ENCODE measurements at places on chromosomes 3 and 15.

DNA sequence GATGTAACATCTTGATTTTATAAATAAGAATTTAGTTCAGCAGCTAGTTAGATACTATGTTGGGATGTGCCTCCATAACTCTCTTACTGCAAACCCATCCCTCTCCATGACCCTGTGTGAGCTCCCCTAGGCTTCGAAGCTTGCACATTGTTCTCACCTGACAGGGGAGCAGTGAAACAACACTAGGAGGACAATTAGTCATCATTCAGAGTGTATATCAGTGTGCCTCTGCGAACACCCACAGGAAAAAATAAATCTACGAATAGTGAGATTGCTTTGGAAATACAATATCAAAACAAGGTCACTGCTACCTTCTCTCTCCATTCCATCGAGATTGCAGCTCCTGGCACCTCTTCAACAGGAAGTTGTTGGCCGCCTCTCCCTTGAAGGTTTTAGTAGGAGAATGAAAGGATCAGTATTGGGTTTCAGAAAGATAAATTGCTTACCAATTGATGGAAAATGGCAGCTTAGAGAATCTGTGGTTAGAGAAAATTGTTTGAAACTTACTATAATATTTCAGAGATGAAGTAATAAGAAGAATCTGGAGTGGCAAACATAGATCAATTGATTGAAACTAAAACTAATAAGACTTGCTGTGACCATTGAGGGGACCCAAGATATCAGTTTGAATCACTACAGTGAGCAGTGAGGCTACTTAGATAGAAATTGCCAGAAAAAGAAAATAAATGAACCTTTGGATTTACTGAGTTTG lies 103.2 kb downstream of the CHL1 start:
- no peak for DNase-seq

- no peak for DNase-seq
Measured at GRCh38 chr15:61314427-61314826, 85.3 kb upstream of the RORA start.

DNA sequence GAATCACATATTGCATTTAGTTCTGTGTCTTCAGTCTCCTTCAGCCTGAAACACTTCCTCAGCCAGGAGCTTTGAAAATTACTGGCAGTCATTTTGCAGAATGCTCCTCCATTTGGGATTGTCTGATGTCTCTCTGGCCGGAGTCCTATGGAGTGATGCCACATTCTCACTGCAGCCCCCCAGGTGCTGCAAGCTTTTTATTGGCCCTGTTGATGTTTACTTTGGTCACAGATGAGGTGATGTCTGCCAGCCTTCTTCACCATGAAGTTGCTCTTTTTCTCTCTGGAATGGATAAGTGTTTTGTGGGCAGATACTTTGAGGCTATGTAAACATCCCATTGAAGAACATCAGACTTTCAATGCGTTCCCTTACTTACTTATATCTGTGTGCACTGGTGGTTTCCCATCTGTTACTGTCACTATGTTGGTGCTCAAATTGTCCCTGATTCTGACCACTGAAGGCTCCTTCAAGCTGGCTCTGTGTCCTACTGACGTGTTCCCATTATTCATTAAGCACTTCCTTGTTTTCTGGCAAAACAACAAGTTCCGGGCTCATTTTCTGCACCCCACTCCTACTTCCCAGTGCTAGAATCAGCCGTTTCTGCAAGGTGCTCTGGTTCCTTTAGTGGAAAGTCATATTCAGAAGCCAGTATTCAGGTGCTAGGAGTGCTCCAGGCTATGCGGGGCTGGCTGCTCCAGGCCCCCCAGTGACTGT lies 1.4 kb upstream of the CLEC3B start:
- no peak for DNase-seq

DNA sequence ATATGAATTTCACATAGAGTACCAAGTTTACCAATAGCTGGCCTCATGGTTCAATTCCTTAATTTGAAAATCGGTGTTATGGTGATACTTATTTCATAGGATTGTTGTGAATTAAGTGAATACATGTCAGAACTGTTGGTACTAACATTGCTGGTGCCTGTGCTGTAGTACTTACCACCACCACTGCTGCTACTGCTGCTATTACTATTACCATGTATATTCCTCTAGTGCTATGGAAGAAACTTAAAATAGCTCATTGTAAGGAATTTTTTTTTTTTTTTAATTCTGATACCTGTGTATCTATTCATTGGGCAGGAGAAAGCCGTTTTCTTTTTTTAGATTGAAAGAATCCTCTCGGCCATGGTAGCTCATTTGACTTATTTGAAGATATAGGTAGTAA lies 3.6 kb downstream of the FYTTD1 start:
- no peak for DNase-seq

Data from AG08395 (cell line).